Aortic smooth muscle cell (primary cell): ENCODE measurements at places on chromosomes 16 and 17. TPM values are rescaled to one million over a fixed set of nuclear protein-coding genes. Genes with fewer than 3 reads are reported as not detected.

Gene SNN
- 16.2 and 24.3 TPM in 2 replicates for total RNA-seq

Gene KRTAP2-2
- total RNA-seq = not detected in 2 replicates

Gene CPHXL2
- total RNA-seq = not detected in 2 replicates

Gene PIMREG
- total RNA-seq = 17.6 and 32.2 TPM in 2 replicates

Gene SEPTIN1
- 0.06 and 0.13 TPM in 2 replicates for total RNA-seq

Gene MYH8
- total RNA-seq = not detected in 2 replicates

Gene KRTAP4-5
- total RNA-seq = not detected in 2 replicates

Gene VPS35L
- total RNA-seq = 40.3 and 50.6 TPM in 2 replicates

Gene CHP2
- total RNA-seq = not detected in 2 replicates

Gene SNAI3
- total RNA-seq = not detected in 2 replicates

Gene KRT24
- total RNA-seq = not detected in 2 replicates

Gene RUNDC3A
- 0.13 and 0.31 TPM in 2 replicates for total RNA-seq

Gene OSGIN1
- total RNA-seq = 2.2 and 4.1 TPM in 2 replicates

Gene KRTAP9-2
- total RNA-seq = not detected in 2 replicates

Gene ELMO3
- total RNA-seq = 0.44 and 0.66 TPM in 2 replicates

Gene HLF
- 3.7 and 4.8 TPM in 2 replicates for total RNA-seq

Gene TBC1D3K
- total RNA-seq = not detected in 2 replicates

Gene BAIAP3
- 0.92 and 1.2 TPM in 2 replicates for total RNA-seq

Gene GHDC
- 19.7 and 21.4 TPM in 2 replicates for total RNA-seq

Gene CCDC40
- total RNA-seq = 2.7 and 2.9 TPM in 2 replicates

Gene PIGS
- total RNA-seq = 45.0 and 51.4 TPM in 2 replicates

Gene TBC1D3G
- total RNA-seq = not detected in 2 replicates

Gene KRT13
- total RNA-seq = not detected in 2 replicates

Gene TP53TG3
- 0.25 TPM in 1 of 2 replicates, not detected in the other for total RNA-seq

Gene TNP2
- under 0.01 TPM in 1 of 2 replicates, not detected in the other for total RNA-seq

Gene CEMP1
- 0.12 TPM in 1 of 2 replicates, not detected in the other for total RNA-seq

Gene ADAP2
- total RNA-seq = 0.79 and 1.3 TPM in 2 replicates

Gene PRSS33
- not detected in 2 replicates for total RNA-seq

Gene NPIPB9
- total RNA-seq = 0.26 and 1.2 TPM in 2 replicates

Gene PRSS21
- total RNA-seq = not detected in 2 replicates

Gene HAP1
- not detected in 2 replicates for total RNA-seq

Gene DOC2B
- not detected in 2 replicates for total RNA-seq

Gene KRT33A
- not detected in 2 replicates for total RNA-seq

Gene CNGB1
- total RNA-seq = under 0.01 TPM in 2 replicates
